H7 (cell line): ENCODE measurements at places on chromosomes 2 and 18.
A peak's percentile ranks its signal among the peaks of the same experiment; 100 is the strongest.

DNA sequence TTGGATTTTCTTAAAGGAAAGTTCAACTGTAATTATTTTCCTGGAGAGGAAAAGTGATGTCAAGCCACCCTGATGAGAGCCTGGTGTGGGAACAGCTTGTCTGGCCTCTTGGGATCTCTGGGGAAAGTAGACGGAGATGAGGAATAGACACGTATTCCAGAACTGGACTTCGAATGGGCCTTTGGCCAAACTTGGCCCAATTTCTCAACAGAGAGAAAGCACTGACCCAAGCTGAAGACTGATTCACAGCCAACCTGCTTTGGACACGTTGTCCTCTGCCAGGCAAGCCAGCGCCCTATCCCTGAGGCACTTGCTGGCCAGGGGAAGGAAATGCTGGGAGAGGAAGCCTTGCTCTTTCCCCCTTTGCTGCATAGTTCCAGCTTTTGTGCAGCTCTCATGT is 70.8 kb upstream of the CTAGE1 start:
- no peak for DNase-seq

GRCh38 chr2:12616456-12617156 is 100.1 kb upstream of the TRIB2 start:
- DNase-seq, result no peak

GRCh38 chr2:238657132-238658053 is 190.5 kb upstream of the TWIST2 start:
- peak; percentile 74 for DNase-seq

DNA sequence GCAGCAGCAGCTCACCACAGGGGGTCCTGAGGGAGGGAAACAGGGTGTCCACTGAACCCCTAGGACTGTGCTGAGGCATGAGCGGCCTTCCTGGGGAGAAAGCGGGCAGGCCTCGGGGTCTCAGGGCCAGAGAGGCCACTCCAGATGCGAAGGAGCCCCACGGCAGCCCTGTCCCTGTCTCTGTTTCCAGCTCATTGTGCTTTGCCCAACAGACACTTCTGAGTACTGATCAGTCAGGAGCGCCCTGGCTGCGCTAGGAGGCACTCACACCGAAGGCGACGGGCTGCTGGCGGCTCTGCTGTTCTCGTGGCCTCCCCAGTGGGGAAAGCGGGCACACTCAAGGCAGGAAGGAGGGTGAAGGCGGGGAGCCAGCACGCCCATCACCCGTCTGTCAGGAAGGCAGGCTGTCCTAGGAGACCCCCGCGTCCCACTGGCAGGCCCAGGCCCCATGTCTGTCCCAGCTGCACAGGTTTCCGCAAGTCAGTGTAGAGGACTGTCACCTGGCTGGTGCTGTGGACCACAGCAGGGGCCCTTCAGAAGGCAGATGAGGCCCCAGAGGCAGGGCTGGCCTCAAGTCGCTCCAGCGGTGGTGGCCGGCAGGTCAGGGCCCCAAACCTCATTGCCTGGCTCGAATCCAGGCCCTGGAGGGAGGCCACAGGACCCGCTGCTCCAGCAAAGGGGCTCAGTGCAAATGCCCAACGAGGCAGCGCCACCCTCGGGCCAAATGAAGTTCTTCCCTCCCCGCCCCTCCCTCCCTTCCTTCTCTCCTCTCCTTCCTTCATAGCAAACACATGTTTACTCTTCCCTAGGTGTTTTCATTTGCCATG is 6.8 kb downstream of the ESPNL start:
- peak; percentile 90 for DNase-seq

- DNase-seq, result no peak
Measured at GRCh38 chr18:8816220-8816619, 110.9 kb downstream of the MTCL1 start.

GRCh38 chr2:51535763-51536162 is 503.8 kb upstream of the NRXN1 start:
- no peak for DNase-seq

- peak; percentile 73 for DNase-seq
Measured at GRCh38 chr2:206084870-206085741, 868 bp downstream of the INO80D start.

- no peak for DNase-seq
Measured at GRCh38 chr2:201186982-201187381, 4.0 kb downstream of the CASP10 start.

- DNase-seq, result peak; percentile 18
Measured at GRCh38 chr2:147275943-147276342, 568.9 kb upstream of the ACVR2A start.

DNA sequence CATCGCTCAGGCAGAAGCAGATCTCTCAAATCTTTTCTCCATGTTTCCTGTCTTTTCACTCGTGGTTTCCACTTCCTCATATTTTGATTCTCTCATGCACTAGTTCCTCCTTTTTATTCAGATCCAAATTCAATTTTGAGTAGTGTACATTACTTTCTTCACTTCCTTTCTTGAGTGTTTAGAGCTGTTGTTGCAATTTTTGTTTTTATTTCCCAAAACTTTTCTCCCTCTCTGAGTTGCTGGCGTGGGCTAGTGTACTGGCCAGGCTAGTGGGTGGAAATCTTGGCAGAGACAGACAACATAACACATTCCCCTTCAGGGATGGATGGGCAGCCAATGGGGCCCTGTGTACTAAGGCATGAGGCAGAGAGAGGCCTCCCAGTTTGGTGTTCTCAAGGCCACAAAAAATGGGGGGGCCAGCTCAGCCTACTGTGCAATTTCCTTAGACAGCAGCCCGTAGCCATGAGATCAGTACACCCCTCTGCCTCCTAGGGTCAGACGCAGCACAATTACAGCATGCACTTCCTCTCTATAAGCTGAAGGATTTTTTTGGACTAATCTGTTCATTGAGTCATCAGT is 145.1 kb upstream of the PID1 start:
- DNase-seq, result no peak

- no peak for DNase-seq
Measured at GRCh38 chr2:156145469-156145868, 187.1 kb downstream of the NR4A2 start.

DNA sequence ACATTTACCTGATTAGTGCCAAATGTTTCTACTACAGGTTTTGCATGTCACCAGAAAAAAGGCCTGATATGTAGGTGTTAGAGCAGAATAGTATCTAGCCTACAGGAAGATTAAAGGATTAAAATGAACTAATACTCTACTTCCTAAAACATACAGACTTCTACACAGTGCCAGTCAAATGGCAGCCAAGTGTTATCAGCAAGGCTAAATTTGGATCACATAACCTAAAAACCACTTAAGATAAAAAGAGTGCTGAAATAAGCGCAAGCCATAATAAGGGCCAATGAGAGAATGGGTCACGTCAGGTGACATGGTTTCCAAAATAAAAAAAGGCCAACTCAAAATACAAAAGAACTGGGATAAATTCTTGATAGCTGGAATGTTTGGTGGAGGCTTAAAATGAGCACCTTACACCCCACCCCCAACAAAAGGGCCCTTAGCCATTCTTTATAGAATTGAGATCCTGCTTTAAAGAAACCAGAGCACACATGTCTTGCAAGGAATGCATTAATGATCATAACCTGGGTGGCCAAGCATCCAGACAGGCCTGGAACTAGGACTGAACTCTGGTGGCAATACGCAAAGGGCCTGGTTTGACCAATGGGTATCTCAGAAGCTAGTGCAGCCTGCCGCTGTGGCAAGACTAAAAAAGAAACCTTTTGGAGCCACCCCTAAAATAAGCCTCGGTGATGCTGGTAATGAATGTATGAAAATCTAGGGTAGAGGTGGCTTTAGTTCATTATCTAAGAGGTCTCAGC is 32.4 kb downstream of the IRS1 start:
- DNase-seq, result no peak

DNA sequence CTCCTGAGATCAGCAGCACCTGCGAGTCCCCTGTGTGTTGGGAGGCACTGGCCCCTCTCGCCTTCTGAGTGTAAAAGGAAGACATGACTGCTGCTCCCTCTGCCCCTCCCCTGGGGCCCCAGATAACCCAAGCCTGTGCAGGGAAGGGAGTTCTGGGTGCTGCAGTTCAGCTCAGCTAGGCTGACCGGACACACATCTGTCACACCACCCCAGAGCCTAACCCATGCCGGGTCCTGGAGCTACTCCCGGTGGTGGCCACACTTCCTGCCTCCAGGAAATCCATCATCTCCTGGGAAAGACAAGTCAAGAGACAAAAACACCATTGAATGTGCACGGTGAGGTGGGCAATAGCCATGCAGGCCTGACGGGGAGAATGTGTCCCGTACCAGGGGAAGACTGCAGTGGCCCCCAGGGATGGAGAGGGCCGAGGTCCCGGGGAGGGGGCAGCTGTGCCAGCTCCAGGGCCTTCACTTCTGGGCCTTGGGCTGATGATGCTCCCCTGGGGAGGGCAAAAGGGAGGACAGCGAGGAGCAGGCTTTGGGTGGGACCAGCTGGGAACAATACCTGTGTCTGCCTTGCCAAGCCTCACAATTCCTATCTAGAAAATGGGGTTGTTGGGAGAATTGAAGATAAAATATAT is 210.6 kb downstream of the TFCP2L1 start:
- DNase-seq, result peak; percentile 80

DNA sequence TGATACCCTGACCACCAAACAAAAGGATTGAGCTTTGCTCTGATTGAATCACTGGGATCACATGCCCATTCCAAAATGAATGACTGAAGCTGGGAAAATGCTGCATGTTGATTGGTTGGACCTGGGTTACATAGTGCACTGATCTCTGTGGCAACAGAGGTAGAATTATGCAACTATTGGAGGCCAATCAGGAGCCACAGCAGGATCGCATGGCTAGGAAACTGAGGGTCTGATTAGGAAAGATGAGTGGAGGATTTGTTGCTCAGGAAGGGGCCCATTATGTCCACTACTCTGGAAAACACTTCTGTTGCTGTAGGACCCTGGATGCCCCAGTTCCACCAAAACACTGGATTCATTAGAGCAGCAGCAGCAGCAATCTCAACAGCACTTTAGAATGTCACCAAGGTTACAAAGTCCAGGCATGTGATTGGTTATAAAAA is 25.9 kb upstream of the SGPP2 start:
- DNase-seq, result no peak

DNA sequence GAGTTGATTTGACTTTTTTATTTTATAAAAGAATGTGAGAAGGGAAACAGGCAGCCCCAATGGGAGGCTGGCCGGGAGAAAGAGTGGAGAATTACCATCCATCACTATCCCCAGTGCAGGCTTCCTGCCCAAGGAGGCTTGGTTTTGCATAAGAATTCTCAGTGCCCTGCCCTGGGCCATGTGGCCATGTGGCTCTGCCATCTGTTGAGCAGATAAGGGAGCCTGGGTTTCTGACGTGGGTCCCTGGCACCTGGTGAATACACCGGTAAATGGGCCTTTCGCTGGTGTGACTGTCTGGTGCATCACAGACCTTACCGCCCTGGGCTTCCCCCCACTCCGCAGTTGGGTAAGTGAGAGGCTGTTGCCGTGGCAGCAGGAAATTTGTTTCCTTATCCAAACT is 54.5 kb upstream of the TMEM163 start:
- DNase-seq, result no peak

- DNase-seq, result no peak
Measured at GRCh38 chr2:68912732-68913131, 40.0 kb downstream of the GKN2 start.

DNA sequence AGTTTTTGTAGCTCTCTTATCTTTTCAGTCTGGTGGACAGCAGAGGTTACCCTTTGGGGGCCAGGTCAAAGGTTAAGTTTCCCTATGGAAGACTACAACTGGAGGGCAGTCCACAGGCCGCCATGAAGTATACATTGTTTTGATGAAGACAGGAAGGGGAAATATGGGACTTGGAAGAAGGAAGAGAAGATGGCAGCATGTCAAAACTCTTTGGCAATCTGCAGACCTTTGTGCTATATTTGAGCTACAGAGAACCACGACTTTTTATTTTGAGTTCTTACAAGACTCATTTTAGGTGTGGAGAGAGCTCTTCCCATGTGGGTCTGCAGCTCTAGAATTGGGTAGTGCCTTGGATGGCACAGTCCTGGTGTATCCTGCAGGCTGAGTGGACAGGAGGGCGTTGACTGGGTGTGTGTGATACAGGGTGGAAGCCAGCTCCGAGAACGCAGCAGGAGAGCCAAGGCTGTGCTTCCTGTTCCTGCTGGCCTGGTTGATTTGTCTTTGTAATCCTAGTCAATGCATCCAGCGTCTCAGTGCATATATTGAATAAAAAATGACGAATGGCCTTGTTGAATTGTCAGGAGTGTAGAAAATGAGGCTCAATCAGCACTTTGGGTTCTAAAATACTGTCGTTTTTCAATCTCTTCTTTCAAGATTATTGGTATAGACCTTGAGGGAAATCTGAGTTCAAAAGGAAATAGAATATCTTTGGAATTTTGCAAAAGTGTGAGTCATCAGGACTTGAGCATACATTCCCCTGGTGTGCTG is 11.5 kb downstream of the ITGA6 start:
- no peak for DNase-seq

DNA sequence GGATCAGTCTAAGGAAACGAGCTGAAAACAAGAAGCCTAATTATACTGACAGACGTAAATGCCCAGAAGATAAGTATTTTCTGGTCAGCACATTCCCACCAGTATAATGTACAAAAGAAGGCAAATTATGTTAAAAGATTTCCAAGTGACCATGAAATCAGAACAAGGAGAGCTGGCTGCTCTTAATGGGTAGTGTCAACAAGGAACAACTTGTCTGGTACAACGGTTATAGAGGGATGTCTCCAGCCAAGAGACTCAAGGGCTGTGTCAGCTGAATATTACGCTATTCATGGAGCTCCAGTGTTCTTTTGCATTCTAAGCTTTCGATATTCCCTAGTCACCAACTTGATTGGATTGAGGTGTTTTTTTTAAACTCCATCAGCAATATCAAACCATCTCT is 8.6 kb upstream of the L3MBTL4 start:
- DNase-seq, result no peak

DNA sequence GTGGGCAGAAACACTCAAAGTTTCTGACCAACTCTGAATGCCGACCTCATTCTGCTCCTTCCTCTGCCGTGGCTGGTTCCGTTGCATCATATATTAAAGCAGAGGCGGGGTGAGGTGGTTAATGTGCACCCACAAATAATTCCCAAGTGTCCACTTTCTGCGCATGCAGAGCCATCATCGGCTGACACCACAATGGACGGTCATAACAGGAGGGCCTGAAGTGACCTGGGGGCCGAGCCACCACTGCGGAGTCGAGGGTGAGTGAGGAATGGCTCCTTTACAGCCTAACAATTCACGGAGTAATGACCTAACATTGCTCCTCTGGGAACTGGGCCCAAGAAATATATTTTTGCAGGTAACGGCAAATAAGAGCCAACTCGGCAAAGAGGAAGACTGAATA is 32.9 kb upstream of the GLI2 start:
- DNase-seq, result no peak

DNA sequence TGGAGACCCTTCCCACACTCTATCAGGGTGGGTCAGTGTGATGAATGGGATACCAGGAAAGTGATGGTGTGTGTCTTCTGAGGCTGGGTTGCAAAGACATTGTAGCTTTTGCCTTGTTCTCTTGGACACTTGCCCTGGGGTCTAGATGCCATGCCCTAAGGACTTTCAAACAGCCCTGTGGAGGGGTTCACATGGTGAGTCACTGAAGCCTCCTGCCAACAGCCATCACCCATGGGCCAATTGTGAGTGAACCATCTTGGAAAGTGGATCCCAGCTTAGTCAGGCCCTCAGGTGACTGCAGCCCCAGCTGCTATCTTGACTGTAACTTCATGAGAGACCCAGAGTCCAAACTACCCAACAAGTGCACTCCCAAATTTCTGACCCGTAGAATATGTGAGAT is 25.8 kb upstream of the IGFBP5 start:
- DNase-seq, result no peak

- no peak for DNase-seq
Measured at GRCh38 chr2:197799068-197799467, 5.3 kb upstream of the PLCL1 start.
